ENCODE measurements at places on chromosomes 2 and 18.

DNA sequence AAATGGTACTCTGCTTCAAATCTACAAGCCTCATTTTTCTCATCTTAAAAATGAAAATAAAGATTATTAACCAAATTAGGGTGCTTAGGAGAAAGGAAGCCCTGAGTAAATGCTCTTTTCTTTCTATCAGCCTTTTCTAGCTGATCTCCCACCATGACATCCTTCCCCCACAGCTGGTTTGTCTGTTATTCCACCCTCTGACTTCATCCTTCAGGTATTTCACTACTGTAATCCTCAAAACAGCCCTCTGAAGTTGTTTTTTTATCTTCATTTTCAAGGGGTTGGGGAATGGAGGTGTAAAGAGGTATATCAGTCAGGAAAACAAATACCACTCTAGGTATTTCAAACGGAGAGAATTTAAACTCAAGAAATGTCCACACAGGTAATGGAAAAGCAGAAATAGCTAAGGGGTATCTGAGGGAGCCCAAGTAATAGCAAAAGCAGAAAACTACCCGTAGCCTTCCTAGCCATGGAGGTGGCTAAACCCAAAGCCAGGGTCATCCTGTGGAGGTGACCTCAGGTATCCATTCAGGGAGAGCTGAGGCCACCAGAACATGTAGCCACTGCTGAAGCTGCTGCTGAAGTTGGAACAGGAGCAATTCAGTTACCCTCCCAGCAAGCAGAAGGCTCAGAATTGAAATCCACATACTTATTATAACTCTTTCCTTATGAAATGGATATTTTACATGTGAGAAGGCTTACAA, 990.9 kb upstream of the ACVR2A start:
- DNase-seq = no peak

- DNase-seq = no peak
Measured at GRCh38 chr18:51006061-51006818, 23.8 kb upstream of the SMAD4 start.

- DNase-seq = no peak
Measured at GRCh38 chr18:62702259-62702658, 13.1 kb upstream of the PHLPP1 start.

GRCh38 chr18:52342456-52342855, 2.5 kb downstream of the DCC start:
- DNase-seq = no peak

DNA sequence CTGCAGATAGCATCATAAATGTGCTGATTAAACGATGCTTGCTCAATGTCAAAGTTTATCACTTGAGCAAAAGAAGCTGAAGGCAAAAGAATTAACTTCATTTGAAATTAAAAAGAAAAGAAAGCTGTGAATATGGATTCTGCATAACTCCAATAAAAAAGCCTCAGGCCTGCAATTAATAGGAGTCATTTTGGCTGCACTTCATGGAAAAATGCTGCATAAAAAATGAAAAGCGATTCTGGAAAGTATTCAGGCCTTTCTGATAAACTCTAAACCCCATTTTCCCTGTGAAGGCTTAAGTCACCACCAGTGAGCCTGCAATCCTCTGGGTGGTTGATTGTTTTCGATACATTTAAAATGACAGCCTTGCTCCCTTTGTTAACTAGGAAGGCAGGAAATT, 1793.4 kb downstream of the SUCLG1 start:
- no peak for DNase-seq

DNA sequence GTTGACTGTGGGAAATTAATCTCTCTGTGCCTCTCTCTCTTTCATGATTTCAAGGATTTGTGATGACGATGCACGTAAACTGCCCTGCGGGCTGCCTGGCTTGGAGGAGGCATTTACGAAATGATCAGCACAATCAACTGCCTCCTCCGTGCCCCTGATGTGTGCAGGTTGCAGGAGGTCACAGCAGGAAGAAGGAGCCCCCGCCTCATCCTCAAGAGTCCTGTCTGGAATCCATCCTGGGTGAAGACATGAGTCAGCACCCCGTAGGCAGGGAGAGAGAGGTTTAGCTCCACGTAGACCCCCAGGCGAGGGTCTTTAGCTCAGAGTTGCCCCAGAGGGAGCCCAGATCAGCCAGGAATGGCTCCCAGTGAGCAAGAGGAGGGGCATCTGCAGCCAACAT, 17.1 kb upstream of the TEX51 start:
- no peak for DNase-seq

DNA sequence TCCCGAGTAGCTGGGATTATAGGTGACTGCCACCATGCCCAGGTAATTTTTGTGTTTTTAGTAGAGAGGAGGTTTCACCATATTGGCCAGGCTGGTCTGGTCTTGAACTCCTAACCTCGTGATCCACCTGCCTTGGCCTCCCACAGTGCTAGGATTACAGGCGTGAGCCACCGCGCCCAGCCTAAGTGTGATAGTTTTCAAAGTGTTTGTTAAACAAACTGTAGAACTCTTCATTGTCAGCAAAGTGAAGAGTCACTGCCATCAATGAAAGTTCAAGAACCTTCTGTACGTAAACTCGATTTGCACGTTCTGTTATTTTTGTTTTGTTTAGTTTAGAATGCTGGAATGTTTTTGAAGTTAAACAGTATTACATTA, 18.0 kb upstream of the SOS1 start:
- DNase-seq = no peak

- DNase-seq = no peak
Measured at GRCh38 chr2:5609201-5609600, 83.0 kb upstream of the SOX11 start.

DNA sequence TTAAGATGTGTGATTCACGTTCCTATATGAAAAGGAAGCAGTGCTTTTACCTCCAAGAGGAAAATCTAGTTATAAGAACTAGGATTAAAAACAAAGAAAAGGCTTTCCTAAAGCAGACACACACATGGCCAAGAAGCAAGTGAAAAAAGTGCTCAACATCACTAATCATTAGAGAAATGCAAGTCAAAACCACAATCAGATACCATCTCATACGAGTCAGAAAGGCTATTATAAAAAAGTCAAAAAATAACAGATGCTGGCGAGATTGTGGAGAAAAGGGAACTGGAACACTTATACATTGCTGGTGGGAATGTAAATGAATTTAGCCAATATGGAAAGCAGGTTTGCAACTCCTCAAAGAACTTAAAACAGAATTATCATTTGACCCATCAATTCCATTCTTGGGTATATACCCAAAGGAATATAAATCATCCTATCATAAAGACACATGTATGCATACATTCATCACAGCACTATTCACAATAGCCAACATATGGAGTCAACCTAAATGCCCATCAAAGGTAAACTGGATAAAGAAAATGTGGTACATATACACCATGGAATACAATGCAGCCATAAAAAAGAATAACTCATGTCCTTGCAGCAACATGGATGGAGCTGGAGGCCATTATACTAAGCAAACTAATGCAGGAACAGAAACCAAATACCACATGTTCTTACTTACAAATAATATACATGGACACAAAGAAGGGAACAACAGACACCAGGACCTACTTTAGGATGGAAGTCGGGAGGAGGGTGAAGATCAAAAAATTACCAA, 285.3 kb downstream of the RAD51AP2 start:
- no peak for DNase-seq

- DNase-seq = no peak
Measured at GRCh38 chr2:44063033-44063432, 67.2 kb upstream of the LRPPRC start.

GRCh38 chr2:120167272-120167671, 55.9 kb downstream of the TMEM185B start:
- no peak for DNase-seq

DNA sequence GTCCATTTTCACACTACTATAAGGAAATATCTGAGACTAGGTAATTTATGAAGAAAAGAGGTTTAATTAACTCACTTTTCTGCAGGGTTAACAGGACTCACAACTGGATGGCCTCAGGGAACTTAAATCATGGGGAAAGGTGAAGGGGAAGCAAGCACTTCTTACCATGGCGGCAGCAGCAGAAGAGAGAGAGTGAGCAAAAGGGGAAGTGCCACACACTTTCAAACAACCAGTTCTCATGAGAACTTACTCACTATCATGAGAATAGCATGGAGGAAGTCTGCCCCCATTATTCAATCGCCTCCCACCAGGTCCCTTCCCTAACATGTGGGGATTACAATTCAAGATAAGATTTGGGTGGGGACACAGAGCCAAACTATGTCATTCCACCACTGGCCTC, 55.1 kb upstream of the NETO1 start:
- DNase-seq = no peak

Measured in SHP77 (cell line).